Aortic smooth muscle cell (primary cell): ENCODE measurements at places on chromosomes 6 and 20. TPM values are rescaled to one million over a fixed set of nuclear protein-coding genes. Genes with fewer than 3 reads are reported as not detected.

OPRM1 gene
- not detected in 2 replicates for total RNA-seq

MOXD1 gene
- total RNA-seq: 26.0 and 29.5 TPM in 2 replicates

PI3 gene
- total RNA-seq: not detected in 2 replicates

SERINC3 gene
- total RNA-seq: 185 and 230 TPM in 2 replicates

CST7 gene
- not detected in 2 replicates for total RNA-seq

LRRC1 gene
- 4.6 and 5.6 TPM in 2 replicates for total RNA-seq

OLIG3 gene
- 0.06 TPM in 1 of 2 replicates, not detected in the other for total RNA-seq

PROKR2 gene
- total RNA-seq: not detected in 2 replicates

PPP1R3G gene
- total RNA-seq: 0.93 and 1.2 TPM in 2 replicates

OR2H1 gene
- not detected in 2 replicates for total RNA-seq

SSTR4 gene
- 0.13 TPM in 1 of 2 replicates, not detected in the other for total RNA-seq

RAD21L1 gene
- 0.13 TPM in 1 of 2 replicates, not detected in the other for total RNA-seq

GLP1R gene
- total RNA-seq: not detected in 2 replicates

BEND6 gene
- 11.8 and 14.5 TPM in 2 replicates for total RNA-seq

HLA-DRB1 gene
- 0.13 TPM in 1 of 2 replicates, not detected in the other for total RNA-seq

TTK gene
- total RNA-seq: 11.7 and 16.9 TPM in 2 replicates

MOG gene
- not detected in 2 replicates for total RNA-seq

CASS4 gene
- total RNA-seq: 0.13 TPM in 1 of 2 replicates, not detected in the other

CGAS gene
- total RNA-seq: 4.2 and 4.4 TPM in 2 replicates

COMMD7 gene
- 31.2 and 38.5 TPM in 2 replicates for total RNA-seq
